ENCODE measurements at places on chromosomes 1 and 21.

DNA sequence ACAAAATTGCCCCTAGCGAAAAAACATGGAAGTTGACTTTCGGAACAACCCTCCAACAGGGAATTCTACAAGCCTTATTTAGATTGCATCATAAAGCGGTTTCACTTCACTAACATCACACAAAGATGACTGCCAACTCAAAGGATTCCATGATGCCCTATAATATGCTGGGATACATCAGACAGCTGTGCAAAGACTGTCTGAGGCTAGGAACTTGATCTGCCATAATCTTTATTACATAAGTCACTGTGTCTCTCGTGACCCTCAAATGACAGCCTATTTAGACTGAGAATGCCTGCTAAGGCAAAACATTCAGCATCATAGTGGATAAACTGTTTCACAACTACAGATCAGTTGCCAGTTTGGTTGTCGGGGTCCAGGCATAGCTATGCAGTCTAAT lies 23.8 kb downstream of the FH start:
- no peak for DNase-seq

DNA sequence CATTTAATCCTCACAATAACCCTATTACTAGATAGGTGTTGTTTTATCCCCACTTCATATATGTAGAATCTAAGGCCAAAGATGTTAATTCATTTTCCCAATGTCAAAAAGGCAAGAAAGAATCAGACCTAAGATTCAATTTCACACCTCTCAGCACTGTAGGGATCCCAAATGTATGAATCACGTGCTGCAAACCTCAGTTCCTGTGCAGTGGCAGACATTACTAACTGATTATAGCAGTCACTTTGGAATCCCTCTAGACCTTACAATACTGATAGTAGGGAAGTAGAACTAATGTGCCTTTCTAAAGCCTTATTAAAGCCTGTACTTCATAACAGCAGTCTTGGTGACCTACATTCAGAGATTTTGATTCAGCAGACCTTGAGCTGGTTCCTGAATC lies 2.3 kb downstream of the C1orf87 start:
- DNase-seq, result no peak

GRCh38 chr1:38815903-38816627 lies 43.5 kb downstream of the RRAGC start:
- no peak for DNase-seq

DNA sequence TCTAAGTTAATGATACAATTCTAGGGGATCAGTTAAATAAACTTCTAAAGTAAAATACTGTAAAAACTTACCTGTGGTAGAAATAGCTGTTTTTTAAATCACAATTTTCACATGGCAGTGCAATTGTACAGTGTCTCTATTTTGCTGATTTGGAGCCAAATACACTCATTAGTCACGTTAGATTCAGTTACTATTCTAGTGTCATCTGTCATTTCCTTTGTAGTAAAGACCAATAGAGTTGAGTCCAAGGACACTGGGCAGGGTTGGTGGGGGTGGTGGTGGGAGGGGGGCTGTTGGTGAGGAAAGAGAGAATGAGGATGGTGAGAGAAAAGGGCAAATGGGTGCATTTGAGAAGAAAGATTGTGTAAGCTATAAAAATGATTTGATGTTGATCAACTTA lies 33.6 kb downstream of the CD55 start:
- DNase-seq, result no peak

DNA sequence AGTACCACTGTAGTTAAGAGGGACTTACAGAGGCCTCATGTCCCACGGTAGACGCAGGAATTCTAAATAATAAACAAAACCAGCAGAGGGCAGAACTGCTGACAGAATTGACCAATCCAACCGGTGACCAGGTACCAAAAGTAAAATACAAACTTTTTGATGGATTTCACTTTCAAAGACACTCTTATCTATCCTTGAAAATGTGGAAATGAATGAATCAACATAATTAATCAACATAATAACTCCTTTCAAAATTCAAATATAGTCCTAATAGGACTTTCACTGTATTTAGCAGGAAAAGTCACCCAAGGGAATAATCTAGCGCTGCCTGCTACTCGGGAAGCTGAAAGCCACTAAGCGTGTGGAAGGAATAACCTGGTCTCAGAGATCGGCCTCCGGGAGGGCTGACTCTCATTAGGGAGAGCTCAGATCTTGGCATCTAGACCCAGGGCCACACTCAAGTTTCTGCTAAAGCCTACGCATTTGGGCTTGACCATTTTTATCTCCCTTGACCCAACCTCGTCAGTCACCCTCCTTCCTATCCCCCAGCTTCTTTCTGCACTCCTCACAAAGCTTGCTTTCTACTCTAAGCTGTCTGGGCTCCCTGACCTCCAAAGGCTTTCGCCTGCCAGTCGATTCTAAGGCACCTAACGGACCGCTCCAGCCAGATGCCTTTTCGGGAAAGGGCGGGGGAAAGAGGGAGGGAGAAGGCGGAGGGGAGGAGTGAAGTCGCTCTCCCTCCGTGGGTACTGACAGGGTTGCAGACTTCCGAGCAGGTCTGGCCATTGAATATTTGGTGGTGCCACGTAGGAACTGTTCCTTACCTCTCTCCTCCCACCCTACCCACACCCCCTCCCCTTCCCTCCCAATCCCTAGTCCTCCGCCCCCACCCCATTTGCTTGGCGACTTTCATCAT lies 1.6 kb downstream of the COL11A1 start:
- DNase-seq, result no peak

GRCh38 chr1:110198746-110199145 lies 11.4 kb upstream of the KCNC4 start:
- no peak for DNase-seq

DNA sequence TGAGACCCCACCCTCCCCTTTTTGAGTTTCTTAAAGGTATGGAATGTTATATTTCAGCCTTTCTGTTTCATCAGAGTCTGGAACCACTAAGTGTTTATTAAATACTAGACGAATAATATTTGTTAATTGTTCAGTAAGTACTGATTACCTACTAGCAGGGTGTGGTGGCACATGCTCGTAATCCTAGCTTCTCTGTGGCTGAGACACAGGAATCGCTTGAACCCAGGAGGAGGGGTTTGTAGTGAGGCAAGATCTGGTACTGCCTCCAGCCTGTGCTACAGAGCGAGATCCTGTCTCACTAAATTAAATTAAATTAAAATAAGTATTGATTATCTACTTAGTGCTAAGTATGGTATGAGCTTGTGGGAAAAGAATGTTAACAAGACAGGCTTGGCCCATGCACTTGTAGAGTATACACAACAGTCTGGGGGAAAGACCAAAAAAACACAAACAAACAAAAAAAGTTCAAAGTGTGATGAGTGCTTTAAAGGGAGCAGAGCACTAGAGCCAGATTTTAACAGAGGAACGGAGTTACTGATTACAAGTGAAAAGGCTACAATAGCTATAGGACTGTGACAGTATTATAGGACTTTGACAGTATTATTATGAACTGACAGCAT lies 2.4 kb downstream of the CEPT1 start:
- no peak for DNase-seq

DNA sequence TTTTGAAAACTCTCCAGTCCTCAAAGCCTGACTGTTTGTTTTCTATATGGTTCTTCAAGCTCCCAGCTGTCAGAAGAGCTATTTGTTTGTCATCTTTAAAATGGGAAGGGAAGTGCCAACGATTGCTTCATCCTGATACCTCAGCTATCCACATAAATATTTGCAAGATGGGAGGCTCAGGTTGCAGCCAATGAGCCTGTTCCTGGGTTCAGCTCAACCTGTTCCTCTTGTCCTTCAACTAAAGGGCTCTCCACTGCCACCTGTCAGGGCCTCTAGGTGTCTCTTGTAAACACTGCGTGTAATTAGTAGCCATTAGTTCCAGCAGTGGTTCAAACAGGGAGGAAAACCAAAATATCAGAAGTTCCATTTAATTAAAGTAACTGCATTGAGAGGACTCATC lies 445.1 kb downstream of the AJAP1 start:
- no peak for DNase-seq

GRCh38 chr1:1763657-1764621 lies 14.3 kb downstream of the NADK start:
- peak; percentile 16 for DNase-seq

- no peak for DNase-seq
Measured at GRCh38 chr21:30257773-30258172, 25.0 kb downstream of the KRTAP24-1 start.

DNA sequence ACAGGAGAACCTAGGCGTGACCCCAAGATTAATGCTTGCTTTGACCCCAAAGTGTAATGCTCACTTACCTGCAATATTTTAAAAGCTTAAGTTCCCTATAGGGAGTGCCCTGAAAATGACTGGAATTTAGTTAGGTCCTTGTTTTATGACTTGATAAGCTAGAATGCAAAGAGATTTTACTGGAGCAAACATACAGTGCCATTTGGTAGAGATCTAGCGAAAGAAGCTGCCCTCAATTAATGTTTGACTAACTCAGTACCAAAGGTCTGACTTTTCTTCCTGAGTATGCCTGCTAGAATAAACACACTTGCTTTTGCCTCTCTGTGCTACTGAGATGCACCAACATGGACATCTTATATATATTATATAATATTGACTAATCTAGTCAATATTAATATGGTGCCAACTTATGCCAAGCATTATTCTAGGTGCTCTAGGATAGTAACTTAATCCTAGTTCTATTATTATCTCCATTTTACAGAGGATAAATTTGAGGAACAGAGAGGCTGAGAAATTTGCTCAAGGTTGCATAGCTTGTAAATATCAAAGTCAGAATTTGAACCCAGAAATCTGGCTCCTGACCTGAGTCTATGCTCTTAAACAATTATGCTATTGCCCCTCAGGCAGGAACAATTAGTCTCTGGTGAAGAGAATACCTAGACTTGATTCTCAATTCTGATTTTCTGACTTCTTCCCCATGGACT lies 18.2 kb downstream of the S100A10 start:
- DNase-seq, result no peak

DNA sequence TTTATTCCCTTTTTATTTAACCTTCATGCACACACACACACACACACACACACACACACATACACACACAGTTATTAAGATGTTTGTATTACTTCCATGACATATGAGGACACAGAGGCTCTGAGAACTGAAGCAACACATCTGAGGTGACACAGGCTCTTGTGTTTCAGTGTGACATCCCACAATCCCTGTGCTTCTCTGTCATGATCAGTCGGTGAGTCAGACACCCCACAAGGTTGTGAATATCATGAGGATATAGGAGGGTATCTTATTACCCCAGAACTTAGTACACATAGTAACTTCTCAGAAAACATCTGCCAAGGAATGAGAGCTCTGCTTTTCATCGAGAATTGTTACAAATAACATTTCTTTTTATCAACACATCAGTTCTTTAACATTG lies 459.3 kb downstream of the PLPP3 start:
- no peak for DNase-seq

GRCh38 chr1:37509181-37509580 lies 5.4 kb downstream of the MEAF6 start:
- no peak for DNase-seq

DNA sequence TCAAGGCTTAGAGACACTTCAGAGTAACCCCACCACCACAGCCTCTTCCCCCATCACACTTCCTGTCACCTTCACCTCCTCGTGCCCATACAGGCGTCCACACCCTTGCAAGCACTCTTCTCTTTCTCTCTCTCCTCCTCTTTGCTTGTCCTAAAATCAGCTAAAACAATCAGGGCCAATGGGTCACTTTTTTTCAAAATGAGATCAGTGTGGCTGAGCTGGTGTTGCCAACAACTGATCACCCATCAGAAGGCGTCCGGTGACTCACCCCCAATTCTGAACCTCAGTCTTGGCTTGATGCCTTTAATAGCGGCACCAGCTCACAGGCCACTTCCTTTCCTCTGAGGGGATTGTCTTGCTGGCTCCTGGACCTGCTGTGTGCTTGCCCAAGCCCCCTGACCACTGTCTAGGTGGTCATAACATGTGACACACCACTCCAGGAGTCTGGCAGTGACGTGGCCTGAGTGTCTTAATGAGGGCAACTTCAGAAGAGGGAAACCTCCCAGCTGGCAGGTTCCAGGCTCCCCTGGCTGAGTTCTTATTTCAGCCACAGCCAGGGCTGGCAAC lies 1.6 kb downstream of the DRAXIN start:
- DNase-seq, result peak; percentile 44

DNA sequence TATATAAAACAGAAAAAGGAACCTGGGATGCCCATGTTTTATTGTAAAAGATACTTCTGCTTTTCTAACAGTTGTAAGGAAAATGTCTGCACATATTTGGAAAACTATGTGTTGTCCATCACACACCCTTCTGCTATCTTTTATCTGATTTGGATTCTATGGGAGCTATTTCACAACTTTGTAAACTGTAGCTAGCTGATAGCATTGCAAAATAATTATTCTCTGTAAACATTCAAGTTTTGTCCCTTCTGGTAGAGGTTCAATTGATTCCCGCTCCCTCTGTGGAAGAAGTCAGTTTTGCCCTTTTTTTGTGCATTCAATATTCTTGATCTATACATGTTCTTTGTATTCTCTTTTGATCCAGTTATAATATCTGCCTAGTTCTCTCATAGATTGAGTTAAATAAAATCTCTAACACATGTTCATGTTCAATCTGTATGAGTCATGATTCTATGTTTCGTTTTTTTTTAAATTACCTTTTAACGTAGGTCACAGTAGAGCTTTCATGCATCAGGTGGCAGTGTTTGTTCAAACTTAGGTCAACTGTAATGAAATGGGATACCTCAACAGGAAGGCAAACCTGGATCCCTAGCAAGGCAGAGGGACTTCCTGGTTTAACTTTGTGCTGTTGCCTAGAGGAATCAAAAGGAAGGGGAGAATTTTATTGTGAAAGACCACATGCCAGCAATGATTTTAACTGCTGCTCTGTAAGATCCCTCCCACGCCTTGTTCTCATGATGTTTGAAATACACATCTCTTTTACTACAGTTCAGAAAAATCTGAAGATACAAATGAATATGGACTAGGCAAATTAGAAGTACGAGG lies 26.0 kb upstream of the BCL9 start:
- no peak for DNase-seq

DNA sequence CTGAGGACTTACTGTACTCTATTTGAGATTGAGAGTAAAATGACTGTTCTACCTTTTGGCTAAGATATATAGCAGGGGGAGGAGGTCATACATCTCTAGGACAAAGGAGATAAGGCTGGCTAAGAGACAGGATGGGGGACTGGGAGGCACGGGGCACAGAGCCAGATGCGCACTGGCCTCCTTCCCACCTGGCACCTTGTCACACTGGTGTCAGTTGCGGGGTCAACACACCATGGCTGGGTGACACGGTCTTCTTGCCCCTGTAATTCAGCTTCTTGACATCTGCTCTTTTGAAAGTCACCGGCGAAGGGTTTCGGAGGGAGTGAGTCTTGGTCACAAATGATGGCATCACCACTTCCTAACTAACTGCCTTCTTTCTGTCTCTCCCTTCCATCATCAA lies 177.3 kb downstream of the ZSCAN20 start:
- no peak for DNase-seq

- peak; percentile 91 for DNase-seq
Measured at GRCh38 chr21:33976082-33977016, 60.7 kb upstream of the ATP5PO start.

DNA sequence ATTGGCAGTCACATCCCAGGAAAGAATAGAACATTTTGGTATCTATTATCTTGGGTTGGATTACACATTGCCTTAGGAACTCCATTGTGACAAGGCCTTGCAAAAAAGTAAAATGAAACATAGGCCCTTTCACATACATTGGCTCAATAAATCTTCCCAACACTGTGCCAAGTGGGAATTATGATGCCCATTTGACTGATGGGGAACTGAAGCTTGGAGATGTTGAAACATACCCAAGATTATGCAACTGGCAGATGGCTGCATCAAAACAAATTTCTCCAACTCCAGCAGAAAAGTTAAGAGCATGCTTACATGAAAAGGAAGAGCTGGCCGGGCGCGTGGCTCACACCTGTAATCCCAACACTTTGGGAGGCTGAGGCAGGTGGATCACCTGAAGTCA lies 26.9 kb downstream of the PLEKHO1 start:
- DNase-seq, result no peak

Measured in AG09309 (cell line).